ENCODE measurements at places on chromosomes 1 and 21.

- DNase-seq: no peak
Observed at GRCh38 chr1:170284951-170285350, 139.2 kb downstream of the NTMT2 start.

GRCh38 chr1:224632921-224633321, 16.8 kb downstream of the CNIH3 start:
- DNase-seq: no peak

- DNase-seq: no peak
Observed at GRCh38 chr1:113913887-113914664, 8.9 kb downstream of the DCLRE1B start.

DNA sequence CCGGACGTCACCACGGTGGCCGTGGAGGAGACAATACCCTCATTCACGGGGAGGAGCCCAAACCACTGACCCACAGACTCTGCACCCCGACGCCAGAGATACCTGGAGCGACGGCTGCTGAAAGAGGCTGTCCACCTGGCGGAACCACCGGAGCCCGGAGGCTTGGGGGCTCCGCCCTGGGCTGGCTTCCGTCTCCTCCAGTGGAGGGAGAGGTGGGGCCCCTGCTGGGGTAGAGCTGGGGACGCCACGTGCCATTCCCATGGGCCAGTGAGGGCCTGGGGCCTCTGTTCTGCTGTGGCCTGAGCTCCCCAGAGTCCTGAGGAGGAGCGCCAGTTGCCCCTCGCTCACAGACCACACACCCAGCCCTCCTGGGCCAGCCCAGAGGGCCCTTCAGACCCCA, 7.0 kb downstream of the TNFRSF14 start:
- DNase-seq: no peak

- DNase-seq: no peak
Observed at GRCh38 chr1:119713749-119714456, 2.2 kb downstream of the PHGDH start.

DNA sequence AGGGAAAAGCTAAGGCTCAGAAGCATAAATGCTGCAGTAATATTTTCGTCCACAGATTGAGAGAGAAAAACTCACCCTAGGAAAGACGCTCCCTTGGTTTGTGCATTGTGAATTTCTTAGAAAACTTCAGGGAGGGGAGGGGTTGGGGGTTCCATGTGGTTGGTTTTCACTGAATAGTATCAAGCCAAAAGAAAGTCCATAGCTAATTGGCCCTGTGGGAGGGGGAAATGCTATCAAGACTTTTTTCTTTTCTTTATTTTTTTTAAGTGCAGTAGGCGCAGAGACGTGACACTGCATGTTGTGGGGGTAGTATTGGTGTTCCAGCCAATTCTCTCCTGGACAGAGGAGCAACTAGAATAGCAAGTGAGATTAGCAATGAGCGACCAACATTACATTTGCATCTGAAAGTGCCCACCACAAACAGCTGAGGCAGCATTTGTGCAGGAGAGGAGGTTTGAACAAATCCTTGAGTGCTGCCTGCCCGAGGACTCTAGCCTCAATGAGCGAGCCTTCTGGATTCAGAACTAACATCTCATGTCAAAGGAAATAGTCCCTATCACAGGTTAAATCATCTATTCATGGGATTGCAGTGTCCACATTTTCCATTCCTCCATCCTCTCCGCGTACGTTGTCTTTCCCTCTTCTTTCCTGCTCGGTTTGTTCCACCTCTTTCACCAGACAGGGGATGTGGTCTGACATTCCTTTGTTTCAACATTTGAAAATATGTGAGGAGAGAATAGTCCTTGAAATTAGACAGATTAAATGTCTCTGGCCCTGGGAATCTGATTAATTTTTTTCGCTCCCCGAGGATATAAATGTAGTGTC, 118.0 kb upstream of the MARK1 start:
- DNase-seq: no peak
